ENCODE measurements at places on chromosomes 6 and 20.

GRCh38 chr6:158311193-158311592 lies 1.1 kb upstream of the TULP4 start:
- no peak for DNase-seq

DNA sequence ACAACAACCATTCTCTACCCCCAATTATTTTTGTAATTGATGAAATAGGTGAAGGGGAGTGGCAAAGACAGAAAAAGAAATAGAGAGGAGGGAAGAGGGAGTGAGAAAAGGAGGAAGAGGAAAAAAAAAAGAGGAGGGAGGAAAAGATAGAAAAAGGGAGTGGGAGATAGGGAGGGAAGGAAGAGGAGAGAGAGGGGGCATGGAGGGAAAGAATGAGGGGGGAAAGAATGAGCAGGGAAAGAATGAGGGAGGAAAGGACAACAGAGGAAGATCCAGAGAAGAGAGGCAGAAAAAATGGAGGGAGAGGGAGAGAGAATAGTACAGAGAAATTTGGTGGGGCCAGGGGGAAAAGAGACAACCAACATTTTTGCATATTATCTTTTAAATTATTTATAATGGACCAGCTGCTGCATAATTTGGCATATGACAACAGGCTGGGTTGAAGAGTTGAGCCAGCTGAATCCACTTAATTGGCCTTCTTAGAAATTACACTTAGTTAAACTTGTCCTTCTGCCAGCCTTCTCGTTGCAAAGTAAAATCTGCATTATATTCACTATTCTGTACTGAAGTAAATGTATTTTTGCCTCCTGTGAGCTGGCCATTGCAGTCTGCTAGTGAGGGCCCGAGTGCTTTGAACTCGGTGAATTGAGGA lies 101.0 kb downstream of the ARHGAP18 start:
- DNase-seq, result no peak

GRCh38 chr6:42748203-42748898 lies 2.4 kb upstream of the TBCC start:
- DNase-seq, result no peak

GRCh38 chr20:44928595-44928994 lies 18.7 kb downstream of the PABPC1L start:
- no peak for DNase-seq

DNA sequence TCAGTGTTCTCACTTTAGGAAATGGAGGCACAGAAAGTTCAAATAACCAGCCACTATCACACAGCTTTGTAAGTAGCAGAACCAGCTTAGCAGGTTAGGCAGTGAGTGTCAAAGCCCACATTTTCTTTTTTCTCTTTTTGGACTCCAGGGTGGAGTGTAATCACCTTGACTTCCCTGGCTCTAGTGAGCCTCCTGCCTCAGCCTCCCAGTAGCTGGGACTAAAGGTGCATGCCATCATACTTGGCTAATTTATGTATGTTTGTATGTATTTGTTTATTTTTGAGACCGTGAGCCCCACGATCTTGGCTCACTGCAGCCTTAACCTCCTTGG lies 7.8 kb upstream of the NCOA3 start:
- no peak for DNase-seq

- DNase-seq, result no peak
Measured at GRCh38 chr20:41287327-41287726, 30.2 kb downstream of the ZHX3 start.

- DNase-seq, result no peak
Measured at GRCh38 chr6:15504040-15504495, 158.8 kb downstream of the DTNBP1 start.
